ENCODE measurements at places on chromosomes 7 and 10. TPM values are rescaled to one million over a fixed set of nuclear protein-coding genes. Genes with fewer than 3 reads are reported as not detected.

The EIF3B gene
- 319 TPM for total RNA-seq

The TRIM50 gene
- total RNA-seq: not detected

The SPDYE16 gene
- 0.14 TPM for total RNA-seq

The ZNF277 gene
- total RNA-seq: 16.8 TPM

- H3K4me3 ChIP-seq: no peak overlapping the region
- no peak overlapping the region for H3K27ac ChIP-seq
- DNase-seq: no peak
- H3K4me1 ChIP-seq: no peaks in the 10 kb centered on the region
- no peaks in the 10 kb centered on the region for H3K36me3 ChIP-seq
Measured at GRCh38 chr10:33676606-33677339, 342.3 kb upstream of the NRP1 start.

DNA sequence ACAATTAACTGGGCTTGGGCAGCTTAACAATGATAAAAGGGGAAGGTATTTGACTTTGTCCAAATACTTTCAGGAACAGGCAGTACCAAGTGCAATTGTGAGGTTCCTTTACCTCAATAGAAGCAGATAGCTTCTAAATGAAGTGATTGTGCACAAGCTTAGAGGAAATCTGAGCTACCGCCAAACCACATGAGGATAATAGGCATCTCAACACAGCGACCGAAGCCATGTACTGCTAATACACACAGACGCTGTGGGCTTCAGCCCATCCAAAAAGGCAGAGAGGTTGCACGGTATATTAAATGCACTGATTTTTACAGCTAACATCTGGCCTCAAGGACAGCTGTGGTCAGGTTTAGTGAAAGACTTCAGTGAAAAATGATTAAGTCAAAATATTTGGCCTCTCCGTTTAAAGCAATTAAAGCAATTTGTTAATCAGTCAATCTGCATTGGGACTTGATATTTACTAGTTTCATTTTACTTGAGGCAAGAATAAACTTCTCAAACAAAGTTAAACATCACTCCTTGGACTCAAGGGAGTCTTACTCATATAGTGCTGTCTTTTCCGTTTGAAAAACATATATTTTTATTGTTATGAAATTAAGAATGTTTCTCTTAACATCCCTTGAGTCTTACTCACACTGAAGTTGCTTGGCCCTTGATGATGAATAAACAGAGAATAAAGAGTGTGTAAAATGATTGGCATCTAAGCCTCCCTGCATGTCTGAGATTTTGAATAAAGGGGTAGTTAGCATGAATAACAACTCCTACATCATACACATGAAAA is 306.3 kb downstream of the C7orf25 start:
- H3K4me1 ChIP-seq: no peaks in the 10 kb centered on the region
- peaks cover 17% of the 10 kb centered on the region for H3K27me3 ChIP-seq
- H3K36me3 ChIP-seq: no peaks in the 10 kb centered on the region
- no peak for DNase-seq
- H3K4me3 ChIP-seq: no peak overlapping the region

DNA sequence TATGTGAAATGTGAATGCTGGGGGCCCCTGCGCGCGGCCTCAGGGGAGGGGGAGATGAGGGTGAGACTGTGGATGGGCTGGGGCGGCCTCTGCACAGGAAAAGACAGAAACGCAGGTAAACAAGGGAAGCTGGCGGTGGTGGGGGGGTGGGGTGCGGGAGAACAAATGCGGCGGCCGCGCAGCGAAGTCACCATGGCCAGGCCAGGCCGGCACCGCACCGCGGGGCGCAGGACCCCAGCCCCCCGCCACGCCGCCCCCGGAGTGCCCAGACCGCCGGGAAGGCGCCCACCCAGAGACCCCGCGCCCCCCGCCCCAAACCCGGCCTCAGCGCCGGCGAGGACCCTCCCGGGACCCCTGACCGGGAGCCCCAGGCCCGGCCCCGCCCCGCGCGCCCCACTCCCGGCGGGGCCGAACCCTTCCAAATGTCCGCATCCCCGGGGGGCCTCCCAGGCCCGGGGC is 14.5 kb upstream of the DNAAF5 start:
- no peaks in the 10 kb centered on the region for H3K27me3 ChIP-seq
- peaks cover 22% of the 10 kb centered on the region for H3K36me3 ChIP-seq
- H3K27ac ChIP-seq: no peak overlapping the region
- H3K4me1 ChIP-seq: peaks cover 19% of the 10 kb centered on the region
- no peak for DNase-seq
- no peak overlapping the region for H3K4me3 ChIP-seq

GRCh38 chr10:119651514-119652360 is 557 bp downstream of the BAG3 start:
- peak overlapping the region; percentile 82 for H3K27ac ChIP-seq
- DNase-seq: peak; percentile 24
- H3K36me3 ChIP-seq: peaks cover 2% of the 10 kb centered on the region
- H3K4me1 ChIP-seq: peaks cover 53% of the 10 kb centered on the region

GRCh38 chr10:33616956-33617355 is 282.5 kb upstream of the NRP1 start:
- no peak overlapping the region for H3K4me3 ChIP-seq
- H3K27ac ChIP-seq: no peak overlapping the region
- peaks cover 9% of the 10 kb centered on the region for H3K27me3 ChIP-seq

- no peaks in the 10 kb centered on the region for H3K4me1 ChIP-seq
- no peak overlapping the region for H3K4me3 ChIP-seq
- no peak overlapping the region for H3K27ac ChIP-seq
- no peaks in the 10 kb centered on the region for H3K36me3 ChIP-seq
- no peak for DNase-seq
Measured at GRCh38 chr7:78444267-78444666, 645.7 kb downstream of the PHTF2 start.

DNA sequence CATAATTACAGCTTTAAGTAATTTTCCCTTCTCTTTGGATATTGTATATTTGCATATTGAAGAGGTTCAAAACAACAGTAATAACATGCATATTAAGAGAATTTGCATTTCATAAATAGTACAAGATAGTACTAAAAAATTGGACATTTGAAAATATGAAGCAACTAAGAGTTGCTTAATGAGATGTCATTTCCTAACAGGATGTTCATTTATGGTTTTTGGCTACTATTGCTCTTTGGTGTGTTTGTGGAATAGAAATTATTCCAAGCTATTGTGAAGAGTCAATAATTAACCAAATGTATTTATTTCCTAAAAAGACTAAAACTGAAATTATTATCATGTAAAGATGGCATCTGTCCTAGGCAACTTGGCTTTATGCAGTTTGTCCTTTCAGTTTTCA is 4.1 kb upstream of the SGCE start:
- H3K4me1 ChIP-seq: peaks cover 7% of the 10 kb centered on the region
- no peak for DNase-seq
- H3K27ac ChIP-seq: no peak overlapping the region
- no peak overlapping the region for H3K4me3 ChIP-seq

DNA sequence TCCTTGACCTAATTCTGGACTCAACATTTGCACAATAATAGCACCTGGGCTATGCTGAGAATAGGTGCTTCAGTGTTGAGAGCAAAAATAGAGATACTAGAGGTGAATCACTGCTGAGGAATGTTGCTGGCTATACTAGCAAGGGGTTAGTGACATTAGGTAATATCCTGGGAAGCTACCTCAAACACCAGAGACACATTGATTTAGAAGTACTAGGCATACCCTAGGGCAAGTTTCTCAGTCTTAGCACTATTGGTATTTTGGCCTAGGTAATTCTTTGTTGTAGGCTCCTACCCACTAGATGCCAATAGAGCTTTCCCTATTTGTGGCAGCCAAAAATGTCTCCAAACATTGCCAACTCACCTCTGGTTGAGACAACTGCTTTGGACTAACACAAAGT is 484.0 kb upstream of the MBL2 start:
- DNase-seq: no peak
- no peaks in the 10 kb centered on the region for H3K4me1 ChIP-seq
- no peak overlapping the region for H3K27ac ChIP-seq
- H3K4me3 ChIP-seq: no peak overlapping the region
- no peaks in the 10 kb centered on the region for H3K27me3 ChIP-seq
- H3K36me3 ChIP-seq: no peaks in the 10 kb centered on the region

- H3K4me3 ChIP-seq: no peak overlapping the region
- peaks cover 16% of the 10 kb centered on the region for H3K4me1 ChIP-seq
- H3K27me3 ChIP-seq: peaks cover 10% of the 10 kb centered on the region
- no peaks in the 10 kb centered on the region for H3K36me3 ChIP-seq
Measured at GRCh38 chr7:142301923-142302550, 44.2 kb upstream of the PRSS58 start.

GRCh38 chr10:20920061-20920460 is 22.9 kb upstream of the NEBL start:
- H3K27me3 ChIP-seq: peaks cover 3% of the 10 kb centered on the region
- H3K27ac ChIP-seq: no peak overlapping the region
- DNase-seq: no peak
- H3K4me3 ChIP-seq: no peak overlapping the region
- no peaks in the 10 kb centered on the region for H3K4me1 ChIP-seq

DNA sequence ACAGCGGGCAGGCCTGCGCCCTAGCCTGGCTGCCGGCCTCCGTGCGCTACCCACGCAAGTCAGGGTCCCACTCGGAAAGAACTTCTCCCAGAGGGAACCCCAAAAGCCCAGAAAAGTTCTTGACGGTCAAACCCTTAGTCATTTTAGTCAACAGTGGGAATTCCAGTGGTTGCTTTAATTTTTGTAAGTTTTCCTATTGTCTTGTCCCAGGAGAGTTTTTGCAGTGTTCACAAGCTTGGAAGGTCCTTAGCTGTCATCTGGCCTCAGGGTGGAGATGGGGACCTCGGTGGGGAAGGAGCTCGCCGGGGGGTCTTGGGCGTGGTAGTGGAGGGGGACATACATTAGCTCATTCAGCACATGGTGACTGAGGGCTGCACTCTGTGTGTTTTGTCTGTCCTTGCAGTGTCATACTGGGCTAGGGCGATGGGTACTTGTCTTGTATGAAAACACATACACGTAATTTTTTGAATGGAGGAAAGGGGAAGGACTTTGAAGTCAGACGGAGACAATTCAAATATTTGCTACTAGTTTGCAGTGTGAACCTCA is 736 bp downstream of the MINDY4 start:
- no peak for DNase-seq
- H3K4me3 ChIP-seq: peak overlapping the region; percentile 74
- H3K4me1 ChIP-seq: peaks cover 4% of the 10 kb centered on the region
- H3K27ac ChIP-seq: peak overlapping the region; percentile 70
- H3K27me3 ChIP-seq: no peaks in the 10 kb centered on the region

DNA sequence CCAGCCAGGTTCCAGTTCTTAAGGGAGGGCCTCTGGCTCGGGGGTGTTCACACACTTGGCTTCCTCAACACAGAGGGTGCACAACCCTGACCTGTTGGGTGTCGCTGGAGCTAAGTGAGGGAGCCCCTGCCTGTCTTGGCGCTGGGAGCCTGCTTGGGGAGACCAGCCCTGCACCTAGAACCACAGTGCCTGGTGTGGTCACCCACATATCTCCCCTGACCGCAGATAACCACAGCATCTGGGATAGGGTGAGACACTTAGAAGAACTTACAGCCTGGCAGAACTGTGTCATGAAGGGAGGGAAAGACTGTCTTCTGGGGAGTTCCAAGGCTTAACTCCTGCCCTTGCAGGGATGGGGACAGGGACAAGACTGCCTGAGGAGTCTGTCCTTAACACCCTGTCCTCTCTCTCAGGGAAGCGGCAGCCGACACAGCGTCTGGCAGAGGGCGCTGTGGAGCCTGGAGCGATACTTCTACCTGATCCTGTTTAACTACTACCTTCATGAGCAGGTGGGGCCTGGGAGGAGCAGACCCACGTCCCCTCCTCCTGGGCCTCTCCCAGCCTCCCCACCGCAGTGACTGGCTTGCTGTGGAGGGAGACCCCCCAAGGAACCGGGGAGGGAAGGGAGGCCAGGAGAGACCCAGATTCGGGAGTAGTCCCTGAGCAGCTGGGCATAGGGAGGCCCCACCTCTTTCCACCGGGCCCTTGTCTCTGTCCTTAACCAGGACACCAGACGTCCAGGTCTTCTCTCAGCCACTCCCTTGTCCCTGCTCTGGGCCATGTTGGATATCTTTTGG is 59.0 kb downstream of the PALD1 start:
- no peak overlapping the region for H3K27ac ChIP-seq

- peaks cover 70% of the 10 kb centered on the region for H3K27me3 ChIP-seq
- H3K36me3 ChIP-seq: peaks cover 2% of the 10 kb centered on the region
- DNase-seq: no peak
- no peak overlapping the region for H3K4me3 ChIP-seq
- peaks cover 1% of the 10 kb centered on the region for H3K4me1 ChIP-seq
- no peak overlapping the region for H3K27ac ChIP-seq
Measured at GRCh38 chr10:63042256-63042655, 90.9 kb upstream of the NRBF2 start.
